ENCODE measurements at places on chromosomes 13 and 19.

DNA sequence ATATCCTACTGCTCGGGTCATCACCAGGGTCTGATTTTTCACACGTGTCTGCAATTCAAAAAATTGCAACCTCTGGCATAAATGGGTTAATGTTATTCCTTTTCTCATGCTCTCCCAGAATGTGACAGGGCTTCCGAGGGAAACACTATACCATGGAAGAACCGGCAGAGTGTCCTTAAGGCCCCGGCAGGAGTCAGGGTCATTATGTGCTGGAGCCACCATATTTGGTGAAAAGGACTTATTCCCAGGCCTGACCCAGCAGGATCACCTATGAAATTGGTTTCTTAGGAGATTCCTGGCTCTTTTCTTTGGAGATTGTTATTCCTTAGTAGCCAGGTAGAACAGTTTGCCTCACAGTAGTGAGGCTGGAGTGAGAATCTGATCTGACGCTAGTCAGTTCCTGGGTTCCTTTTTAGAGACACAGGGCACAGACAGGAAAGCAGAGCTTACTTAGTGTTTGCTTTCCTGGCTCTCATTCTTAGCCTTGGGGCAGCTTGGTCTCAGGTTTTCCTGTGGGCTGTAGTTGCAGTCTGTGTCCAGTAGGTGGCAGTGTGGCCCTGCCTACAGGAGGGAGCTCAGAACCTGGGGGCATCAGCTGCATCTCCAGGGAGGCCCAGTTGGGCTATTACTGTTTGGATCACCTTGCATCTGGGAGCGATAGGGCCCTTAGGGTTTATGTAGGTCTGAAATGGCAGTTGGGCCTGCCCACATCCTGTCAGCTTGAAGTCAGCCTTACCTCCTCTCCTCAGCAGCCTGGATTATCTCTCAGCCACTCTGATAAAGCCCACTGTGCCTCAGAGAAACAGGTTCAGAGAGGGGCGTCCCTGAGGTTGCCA, 12.4 kb downstream of the SNRNP70 start:
- DNase-seq: peak; percentile 36
- H3K36me3 ChIP-seq: peaks cover 93% of the 10 kb centered on the region
- no peaks in the 10 kb centered on the region for H3K27me3 ChIP-seq
- no peak overlapping the region for H3K4me3 ChIP-seq
- H3K4me1 ChIP-seq: peaks cover 4% of the 10 kb centered on the region

- no peaks in the 10 kb centered on the region for H3K27me3 ChIP-seq
- no peaks in the 10 kb centered on the region for H3K4me1 ChIP-seq
- H3K36me3 ChIP-seq: no peaks in the 10 kb centered on the region
- no peak for DNase-seq
These were observed 224.5 kb downstream of the EFNB2 start for GRCh38 chr13:106311004-106311403.

DNA sequence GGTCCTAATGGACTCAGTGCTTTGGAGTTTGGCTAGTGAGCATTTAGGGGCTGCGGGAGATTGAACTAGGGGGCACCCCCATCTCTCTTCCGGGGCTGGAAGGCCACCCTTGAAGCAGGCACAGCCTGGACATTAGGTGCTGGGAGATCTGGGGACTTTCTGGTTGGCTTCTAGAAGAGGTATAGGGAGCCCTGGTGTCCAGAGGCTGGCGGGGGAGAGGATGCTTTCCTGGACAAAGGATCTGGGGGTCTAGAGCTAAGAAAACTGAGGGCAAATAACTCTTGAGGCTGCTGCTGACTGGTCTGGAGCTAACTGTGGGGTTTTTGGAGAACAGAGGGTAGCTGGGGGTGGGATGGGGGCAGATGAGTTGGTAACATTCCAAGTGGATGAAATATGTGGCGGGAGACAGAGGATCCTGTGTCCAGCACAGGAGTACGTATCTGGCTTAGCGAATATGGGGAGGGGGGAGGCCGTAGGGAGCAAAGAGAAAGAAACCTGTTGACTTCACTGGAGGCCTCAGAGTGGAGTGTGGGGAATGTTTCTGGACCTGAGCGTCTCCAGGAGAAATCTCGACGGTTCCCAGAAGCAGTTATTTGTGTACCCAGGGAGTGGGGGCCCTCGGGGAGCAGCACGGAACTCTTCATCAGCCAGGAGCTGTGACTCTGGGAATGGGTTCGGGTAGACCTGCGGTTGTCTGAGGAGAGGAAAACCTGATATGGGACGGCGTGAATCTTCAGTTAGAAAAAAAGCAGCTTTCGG, 1.4 kb downstream of the HNRNPUL1 start:
- no peaks in the 10 kb centered on the region for H3K27me3 ChIP-seq
- peak overlapping the region; percentile 83 for H3K4me3 ChIP-seq
- no peak for DNase-seq
- peaks cover 28% of the 10 kb centered on the region for H3K36me3 ChIP-seq
- H3K4me1 ChIP-seq: peaks cover 34% of the 10 kb centered on the region
- peak overlapping the region; percentile 98 for H3K27ac ChIP-seq

DNA sequence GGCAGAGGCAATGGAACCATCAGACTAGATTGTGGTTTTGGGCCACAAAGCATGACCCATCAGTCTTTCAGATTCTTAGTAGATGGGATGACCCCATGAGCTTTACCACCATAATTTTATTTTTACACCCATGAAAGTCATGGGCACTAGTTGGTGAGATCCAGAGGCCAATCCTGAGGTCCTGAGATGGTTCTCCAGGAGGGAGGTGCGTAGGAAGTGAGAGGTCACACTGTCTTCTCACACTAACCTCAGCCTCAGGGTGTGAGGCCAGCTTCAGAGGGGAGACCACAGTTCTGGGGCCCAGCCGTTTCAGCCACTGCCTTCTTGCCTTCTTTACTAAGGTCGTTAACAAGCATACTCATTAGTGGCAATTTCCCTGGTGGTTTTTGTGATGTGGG, 106.4 kb downstream of the AKAP11 start:
- no peaks in the 10 kb centered on the region for H3K4me1 ChIP-seq
- H3K27me3 ChIP-seq: no peaks in the 10 kb centered on the region
- H3K27ac ChIP-seq: no peak overlapping the region

- no peak for DNase-seq
- H3K36me3 ChIP-seq: no peaks in the 10 kb centered on the region
These were observed 266.4 kb downstream of the NALCN start for GRCh38 chr13:101149735-101150384.

- H3K4me3 ChIP-seq: no peak overlapping the region
- peaks cover 4% of the 10 kb centered on the region for H3K4me1 ChIP-seq
- DNase-seq: no peak
- no peaks in the 10 kb centered on the region for H3K27me3 ChIP-seq
- peak overlapping the region; percentile 72 for H3K27ac ChIP-seq
These were observed 55.0 kb downstream of the EFNB2 start for GRCh38 chr13:106480351-106480910.

DNA sequence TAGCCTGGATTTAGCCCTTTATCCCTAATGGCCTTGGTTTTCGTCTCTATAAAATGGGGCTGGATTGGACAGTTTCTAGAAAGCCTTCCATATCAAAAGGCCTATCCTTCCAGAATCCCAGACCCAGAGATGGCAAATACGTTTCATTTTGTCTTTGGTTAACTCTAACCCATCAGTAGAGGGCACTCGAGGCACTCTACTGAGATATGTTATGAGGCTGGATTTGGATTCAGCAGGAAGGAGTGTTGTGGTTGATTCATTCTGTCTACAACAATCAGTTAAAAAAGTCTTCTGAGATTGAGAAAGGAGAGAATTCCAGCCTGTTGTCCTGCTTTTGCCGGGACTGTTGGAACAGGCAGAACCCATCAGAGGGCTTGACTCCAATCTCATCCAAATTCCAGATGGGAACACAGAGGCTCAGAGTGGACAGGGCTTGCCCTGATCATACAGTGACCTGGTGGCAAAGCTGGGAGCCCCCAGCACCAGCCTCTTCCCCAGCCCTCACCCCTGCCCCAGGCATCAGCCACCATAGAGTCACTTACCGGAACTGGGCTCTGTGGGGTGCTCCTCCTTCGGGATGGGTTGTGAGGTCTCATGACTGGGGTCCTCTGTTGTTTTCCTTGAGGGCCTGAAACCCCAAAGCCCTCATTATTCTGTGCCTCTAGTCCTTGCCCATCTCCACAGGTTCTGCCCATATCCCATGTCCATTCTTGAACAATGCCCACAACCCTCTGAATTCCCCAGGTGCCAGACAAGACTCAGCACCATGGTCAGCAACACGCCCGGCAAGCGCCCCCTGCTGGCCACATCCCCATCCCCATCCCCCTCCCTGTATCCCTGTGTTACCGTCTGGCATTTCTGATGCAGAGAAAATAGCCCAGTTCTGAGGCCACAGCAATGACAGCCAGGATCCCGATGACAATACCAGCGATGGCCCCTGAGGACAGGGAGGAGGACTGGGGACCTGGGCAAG, 12.3 kb upstream of the ZNF180 start:
- H3K4me3 ChIP-seq: no peak overlapping the region
- H3K4me1 ChIP-seq: no peaks in the 10 kb centered on the region
- H3K27me3 ChIP-seq: peaks cover 14% of the 10 kb centered on the region
- H3K36me3 ChIP-seq: no peaks in the 10 kb centered on the region
- DNase-seq: no peak
- H3K27ac ChIP-seq: no peak overlapping the region

DNA sequence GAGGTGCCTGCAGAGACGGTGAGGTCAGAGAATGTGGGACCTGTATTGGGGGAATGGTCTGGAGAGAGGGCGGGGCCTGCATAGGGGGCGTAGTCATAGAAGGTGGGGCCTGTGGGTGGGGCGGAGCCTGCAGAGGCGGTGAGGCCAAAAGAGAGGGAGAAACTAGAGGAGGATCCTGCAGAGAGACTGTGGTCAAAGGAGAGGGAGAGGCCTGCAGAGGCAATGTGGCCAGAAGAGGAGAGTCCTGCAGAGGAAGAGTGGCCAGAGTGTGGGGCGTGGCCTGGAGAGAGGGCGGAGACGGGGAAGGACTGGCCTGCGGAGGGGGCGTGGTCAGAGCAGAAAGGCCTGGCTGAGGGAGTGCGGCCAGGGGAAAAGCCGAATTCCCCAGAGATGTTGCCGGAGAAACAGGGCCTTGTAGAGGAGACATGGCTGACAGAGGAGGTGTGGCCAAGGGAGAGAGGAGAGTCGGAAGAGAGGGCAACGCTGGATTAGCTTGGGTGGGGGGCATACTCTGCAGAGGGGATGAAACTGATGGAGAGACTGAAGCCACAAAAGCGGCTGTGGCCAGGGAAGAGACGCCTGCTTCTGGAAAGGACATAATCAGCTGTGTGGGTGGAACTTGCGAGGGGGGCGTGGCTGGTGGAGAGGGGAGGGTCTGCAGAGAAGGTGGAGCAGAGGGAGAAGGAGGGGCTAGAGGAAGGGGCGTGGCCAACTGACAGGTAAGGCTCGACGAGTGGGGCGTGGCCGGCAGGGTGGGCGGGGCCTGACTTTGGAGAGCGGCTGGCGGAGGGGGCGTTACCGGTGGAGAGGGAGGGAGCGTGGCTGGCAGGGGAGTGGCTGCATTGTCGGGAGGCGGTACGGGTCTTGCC, 2.5 kb downstream of the PRR36 start:
- peak; percentile 77 for DNase-seq
- peaks cover 6% of the 10 kb centered on the region for H3K27me3 ChIP-seq
- H3K36me3 ChIP-seq: peaks cover 44% of the 10 kb centered on the region

- no peak overlapping the region for H3K4me3 ChIP-seq
- H3K4me1 ChIP-seq: no peaks in the 10 kb centered on the region
- no peak overlapping the region for H3K27ac ChIP-seq
- DNase-seq: no peak
- no peaks in the 10 kb centered on the region for H3K36me3 ChIP-seq
- no peaks in the 10 kb centered on the region for H3K27me3 ChIP-seq
These were observed 528.6 kb downstream of the SUCLA2 start for GRCh38 chr13:47472516-47472915.

DNA sequence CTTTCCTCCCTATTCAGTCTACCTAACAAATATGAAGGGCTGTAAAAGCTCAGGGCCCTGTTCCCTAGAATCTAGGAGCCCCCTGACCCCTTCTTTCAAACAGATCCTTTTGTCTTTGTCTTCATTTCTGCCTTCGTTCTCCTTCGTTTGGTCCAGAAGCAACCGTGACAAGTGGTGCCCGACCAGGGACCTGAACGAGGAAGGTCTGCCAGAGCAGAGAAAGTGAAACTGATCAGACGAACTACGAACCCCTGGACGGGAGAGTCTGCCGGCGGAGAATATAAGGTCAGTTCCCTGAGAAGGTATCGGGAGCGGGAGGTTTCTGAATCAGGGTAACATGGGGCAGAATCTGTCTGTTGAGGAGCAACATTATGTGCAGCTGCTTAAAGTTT, 751 bp downstream of the ERVK3-1 start:
- H3K4me3 ChIP-seq: peak overlapping the region; percentile 63
- H3K4me1 ChIP-seq: peaks cover 10% of the 10 kb centered on the region
- H3K36me3 ChIP-seq: peaks cover 8% of the 10 kb centered on the region

GRCh38 chr19:40155749-40156265, 35.4 kb upstream of the MAP3K10 start:
- peak; percentile 63 for DNase-seq
- H3K27ac ChIP-seq: no peak overlapping the region
- no peak overlapping the region for H3K4me3 ChIP-seq
- H3K36me3 ChIP-seq: no peaks in the 10 kb centered on the region
- H3K27me3 ChIP-seq: no peaks in the 10 kb centered on the region

All from spinal cord (tissue), 10 donors.